Nucleus accumbens (tissue), 56 donors: ENCODE measurements at places on chromosomes 11 and 22.
A peak's percentile ranks its signal among the peaks of the same experiment; 100 is the strongest.

DNA sequence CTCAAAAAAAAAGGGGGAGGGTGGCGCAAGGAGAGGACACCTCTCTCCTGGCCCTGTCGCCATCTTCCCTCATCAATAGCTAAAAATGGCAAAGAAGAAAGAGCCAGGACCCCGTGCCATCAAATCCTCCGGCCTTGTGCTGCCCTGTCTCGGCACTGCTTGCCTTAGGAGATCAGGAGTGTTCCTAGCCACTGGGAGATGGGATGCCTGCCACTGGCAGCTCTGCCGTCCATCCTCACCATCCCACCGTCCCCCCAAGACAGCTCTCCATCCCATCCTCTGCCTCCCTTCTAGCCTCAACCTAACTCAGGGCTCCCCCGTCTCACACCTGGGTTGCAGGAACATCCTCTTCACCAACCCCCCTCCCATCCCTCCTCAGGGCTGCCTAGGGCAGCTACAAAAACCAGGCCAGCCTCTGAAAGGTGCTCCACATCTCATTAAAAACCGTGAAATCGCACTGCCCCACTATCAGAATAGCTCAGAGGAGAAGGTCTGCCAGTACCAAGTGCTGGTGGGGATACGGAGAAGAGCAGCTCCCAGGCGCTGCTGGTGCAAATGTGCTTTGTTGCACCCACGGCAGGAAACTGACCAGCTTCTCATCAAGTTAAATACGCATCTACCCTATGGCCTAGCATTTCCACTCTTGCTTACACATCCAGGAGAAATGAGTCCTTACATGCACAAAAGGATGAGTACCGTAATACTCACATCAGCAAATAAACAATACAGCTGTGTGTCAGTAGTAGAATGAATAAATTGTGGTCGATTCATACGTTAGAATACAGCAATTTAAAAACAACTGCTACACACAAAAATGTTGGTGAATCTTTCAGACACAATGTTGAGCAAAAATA, 31.7 kb upstream of the GCAT start:
- DNase-seq = no peak

DNA sequence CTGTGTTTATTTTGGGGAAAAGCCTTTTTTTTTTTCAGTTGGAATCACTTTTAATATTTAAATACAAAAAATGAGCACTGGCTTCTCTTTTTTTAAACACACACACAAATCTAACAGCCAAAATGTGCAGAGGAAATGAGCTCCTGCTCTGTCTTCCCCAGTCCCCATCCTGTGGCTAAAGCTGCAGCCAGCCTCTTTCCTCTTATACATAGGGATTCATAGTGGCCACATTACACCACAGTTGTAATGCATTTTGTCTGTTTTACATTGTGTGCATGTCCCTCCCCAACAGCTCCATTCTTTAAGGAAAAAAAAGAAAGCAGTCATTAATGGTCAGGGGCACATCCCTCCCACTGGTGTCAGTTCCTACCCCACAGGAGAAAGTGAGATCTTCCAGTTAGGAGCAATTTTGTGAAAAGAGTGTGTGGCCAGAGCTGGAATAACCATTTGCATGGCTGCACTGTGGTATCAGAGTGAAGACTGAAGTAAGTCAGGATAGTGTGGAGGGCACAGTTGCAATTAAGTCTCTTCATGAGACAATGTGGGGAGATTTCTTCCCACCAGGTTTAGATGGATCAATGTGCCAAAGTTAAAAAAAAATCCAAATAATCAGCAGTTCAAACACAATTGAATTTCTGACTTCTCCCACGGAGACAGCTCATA, 220.6 kb downstream of the TMEM135 start:
- no peak for DNase-seq

DNA sequence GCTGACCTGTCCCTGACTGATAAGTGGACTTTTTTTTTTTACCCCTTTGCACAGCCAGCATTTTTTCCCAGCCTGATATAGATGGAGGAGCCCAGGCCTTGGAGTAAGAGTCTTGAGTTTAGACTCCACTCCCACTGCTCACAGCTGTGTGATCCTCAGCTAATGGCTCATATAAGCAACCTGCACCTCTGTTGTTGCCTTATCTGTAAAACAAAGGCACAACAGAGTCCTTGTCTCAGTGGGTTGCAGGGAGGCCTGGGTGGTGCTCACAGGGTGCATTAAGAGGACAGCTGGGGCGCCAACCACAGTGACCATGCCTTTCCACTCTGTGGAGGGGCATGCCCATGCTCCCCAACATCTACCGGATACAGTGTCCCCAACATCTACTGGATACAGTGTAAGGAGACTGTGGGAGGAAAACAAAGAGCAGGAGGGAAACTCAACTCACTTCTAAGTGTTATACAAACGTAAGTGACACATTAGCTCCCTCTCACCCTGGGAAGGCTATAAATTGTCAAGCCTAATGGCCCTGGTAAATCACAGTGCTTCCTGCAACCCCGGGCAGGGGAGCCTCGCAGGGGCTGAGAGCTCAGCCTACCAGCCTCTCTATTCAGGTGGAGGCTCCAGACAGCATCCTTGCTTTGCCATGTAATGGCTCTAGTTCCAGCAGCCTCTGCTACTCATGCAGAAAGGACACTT, 109.5 kb downstream of the TENM4 start:
- no peak for DNase-seq

DNA sequence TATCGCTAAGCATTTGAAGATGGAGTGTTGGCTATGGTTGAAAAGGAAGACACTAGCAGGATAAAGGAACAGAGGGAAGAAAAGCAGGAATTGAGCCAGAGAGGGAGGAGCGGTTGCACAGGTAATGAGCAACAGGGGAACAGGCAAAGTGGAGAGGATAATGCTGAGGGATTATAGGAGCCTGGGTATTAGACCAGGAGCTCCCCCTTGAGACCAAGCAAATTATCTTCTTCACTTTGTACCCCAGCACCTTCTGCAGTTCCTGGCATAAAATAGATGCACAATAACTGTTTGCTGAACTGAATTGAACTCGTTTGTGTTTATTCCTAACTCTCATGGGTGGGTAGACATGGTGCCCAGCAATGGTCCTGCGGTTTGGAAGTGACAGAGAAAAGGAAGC, 54.6 kb upstream of the OR5P2 start:
- no peak for DNase-seq

- DNase-seq = no peak
Observed at GRCh38 chr11:110070176-110070575, 23.0 kb upstream of the ZC3H12C start.

DNA sequence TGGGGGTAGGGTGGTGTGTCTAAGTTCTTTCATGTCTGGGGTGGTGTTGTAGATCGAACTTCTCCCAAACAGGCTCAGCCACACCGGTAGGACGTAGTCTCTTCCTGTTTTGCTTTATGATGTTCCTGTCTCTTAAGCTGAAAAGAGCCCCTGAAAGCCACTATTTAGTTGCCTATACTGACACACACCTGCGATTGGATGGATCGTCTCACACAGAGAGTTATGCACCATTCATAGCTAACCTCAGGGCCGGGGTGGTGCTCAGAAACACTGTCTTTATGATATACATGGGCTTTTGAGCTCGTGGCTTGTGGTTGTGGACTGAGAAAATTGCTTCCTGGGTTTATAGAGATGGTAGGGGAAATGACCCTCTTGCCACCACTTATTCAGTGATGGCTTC, 137.6 kb downstream of the TEAD1 start:
- DNase-seq = no peak

DNA sequence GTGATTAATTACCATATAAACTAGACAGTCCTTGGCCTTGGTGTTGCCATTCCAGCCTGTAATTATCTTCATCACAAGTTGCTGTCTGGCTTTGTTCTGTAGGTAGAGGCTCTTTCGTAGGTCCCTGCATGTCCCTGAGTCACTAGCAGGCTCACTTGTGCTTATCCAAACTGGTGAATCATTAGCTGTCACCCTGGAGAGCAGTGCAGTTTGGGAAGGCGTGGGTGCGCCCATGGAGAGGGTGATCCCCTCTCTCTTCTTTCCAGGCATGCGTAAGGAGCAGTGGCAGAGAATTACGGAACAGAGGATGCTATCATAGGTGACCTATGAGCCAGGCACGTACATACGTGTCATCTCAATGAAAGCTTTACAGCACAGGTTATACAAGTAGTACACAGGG, 11.0 kb upstream of the EHF start:
- DNase-seq = peak; percentile 31

DNA sequence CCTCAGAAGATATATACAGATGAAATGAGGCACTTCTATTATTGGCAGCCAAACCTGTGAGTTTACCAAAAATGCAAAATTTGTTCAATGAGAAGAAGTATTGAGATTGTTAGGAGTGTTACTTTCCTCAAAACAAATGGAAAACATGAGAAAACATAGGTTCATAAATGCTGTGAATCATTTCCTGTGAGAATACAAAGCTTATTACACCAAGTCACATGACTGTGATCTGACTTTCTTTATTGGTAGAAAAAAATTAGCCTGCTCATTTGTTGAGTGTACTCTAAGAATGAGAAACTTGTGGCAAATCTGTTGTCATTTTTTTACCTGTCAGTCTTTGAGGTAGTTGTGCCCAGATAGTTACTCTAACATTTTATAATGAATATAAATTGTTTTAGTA, 215.1 kb downstream of the TMEM135 start:
- DNase-seq = no peak

DNA sequence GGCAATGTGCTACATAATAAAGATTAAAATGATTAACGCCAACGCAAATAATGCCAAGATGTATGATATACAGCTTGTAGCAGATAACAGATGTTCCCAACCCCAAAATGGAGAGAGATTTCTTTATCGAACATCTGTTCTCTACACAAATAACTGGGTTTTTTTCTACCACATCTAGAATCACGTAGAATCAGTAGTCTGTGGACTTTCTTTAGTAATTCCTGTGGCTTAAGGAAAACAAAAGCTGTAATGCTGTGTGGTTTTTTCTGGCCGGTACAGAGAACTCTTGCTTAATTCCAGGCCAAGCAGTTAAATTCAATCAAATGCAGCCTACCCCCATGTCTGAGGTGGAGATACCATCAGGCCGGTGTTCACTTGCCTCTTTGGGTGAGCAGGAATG, 303.4 kb downstream of the FAT3 start:
- DNase-seq = no peak

GRCh38 chr11:61378713-61379313, 13.6 kb upstream of the TMEM216 start:
- DNase-seq = no peak

GRCh38 chr11:112156153-112156955, 7.5 kb downstream of the IL18 start:
- no peak for DNase-seq

DNA sequence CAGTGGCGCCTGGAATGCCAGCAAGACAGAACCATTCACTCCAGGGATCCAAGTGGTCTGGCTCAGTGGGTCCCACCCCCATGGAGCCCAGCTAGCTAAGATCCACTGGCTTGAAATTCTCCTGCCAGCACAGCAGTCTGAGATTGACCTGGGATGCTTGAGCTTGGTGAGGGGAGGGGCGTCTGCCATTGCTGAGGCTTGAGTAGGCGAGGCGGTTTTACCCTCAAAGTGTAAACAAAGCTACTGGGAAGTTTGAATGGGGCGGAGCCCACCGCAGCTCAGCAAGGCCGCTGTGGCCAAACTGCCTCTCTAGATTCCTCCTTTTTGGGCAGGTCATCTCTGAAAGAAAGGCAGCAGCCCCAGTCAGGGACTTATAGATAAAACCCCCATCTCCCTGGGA, 125.7 kb upstream of the DDI1 start:
- DNase-seq = no peak

DNA sequence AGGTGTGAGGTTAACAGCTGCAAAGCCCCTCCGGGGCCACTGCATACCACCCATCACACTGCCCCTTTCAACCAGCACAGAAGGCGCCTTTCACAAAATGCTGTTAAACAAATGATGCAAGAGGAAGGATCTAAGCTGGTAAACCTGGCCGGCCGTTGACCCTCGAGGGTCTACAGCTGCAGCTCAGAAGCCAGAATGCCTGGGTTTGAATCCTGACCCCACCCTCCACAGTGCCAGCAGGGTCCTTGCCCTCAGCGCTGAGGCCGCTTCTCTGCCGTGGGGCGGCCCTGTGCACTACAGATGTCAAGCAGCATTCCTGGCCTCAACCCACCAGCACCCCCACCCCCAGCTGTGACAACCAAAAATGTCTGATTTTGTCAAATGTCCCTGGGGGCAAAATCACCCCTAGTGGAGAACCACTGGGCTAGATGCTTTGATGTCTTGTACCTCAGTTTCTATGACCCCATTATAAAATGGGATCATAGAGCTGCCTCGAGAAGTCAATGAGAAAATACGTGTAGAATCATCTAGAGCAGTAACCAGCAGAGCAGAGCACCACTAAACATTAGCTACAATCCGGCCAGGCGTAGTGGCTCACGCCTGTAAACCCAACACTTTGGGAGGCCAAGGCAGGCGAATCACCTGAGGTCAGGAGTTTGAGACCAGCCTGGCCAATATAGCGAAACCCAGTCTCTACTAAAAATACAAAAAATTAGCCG, 77.9 kb downstream of the CELSR1 start:
- no peak for DNase-seq

- DNase-seq = no peak
Observed at GRCh38 chr11:32152216-32152615, 61.3 kb downstream of the RCN1 start.

GRCh38 chr11:134853992-134854991, 442.2 kb upstream of the B3GAT1 start:
- DNase-seq = no peak

DNA sequence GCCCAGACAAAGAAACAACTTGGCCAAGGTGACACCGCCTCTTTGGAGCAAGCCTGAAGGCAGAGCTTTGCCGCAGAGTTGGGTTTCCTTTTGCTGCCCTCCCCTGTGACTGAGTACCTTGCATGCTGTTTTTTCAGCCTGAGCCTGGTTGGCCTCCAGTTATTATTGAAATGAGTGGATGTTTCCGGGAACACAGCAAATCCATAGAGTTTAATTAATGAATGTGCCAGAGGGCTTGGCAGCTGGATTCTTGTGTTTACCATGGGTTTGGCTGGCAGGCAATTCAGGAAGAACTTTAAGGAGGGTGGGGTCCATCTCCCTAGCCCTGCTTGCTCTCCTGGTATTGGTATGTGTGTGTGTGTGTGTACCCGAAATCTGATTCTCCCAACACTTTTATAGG, 65.6 kb upstream of the CRYBB3 start:
- DNase-seq = no peak

DNA sequence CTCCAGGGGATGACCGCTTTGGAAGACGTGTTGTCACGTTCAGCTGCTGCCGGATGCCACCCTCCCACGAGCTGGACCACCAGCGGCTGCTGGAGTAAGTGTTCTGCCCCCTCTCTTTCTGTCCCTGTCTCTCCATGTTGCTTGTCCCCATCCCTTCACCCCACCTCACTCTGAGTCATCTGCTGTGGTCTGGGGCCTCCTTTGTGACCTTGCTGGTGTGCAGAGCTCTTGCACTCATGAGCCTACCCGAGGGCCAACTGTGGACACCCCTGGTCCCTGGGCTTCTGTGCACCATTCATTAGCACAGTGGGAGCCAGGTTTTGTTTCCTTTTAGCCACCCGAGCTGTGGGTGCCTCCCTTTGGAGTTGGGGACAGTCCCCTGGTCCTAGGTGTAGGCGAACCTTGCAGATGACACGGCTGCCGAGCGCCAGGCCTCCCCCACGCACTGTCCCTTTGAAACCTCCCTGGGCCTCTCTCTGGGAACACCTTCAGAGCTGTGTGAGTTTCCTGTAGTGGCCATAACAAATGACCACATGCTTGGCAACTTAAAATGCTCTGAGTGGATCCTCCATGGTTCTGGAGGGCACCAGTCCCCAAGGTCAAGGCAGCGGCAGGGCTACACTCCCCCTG, 49.8 kb downstream of the ARHGAP8 start:
- DNase-seq = no peak
